IPS-NIHi11 (cell line): ENCODE measurements at places on chromosomes 7 and 10.

GRCh38 chr7:32069116-32069650, 1.0 kb downstream of the PDE1C start:
- DNase-seq: no peak

- DNase-seq: no peak
Measured at GRCh38 chr10:111445667-111446066, 368.8 kb downstream of the ADRA2A start.

DNA sequence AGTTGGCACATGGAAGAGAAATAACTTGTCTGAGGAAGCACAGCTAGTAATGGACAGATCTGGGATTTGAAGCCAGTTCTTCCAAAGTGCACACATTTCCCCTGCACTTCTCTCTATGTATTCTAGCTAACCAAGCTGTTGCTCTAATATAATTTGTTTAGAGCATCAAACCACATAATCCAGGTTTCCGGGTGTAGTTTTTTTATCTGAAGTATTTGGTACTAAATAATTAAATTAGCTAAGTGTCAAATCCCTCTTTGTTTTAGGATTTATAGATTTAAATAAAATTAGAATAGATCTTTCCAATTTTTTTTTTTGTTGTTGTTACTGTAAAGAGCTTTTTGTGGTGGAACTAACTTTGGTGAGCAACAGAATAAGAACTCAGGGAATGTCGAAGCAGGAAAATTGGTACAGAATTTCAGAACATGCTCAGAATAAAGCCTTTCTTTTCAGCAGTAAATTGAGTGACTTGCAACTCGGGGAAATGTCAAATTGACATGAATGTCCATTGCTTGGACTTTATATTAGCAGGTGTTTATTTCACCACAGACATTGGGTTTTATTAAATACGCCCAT, 33.7 kb downstream of the CAMK1D start:
- no peak for DNase-seq

GRCh38 chr10:95341716-95342130, 50.9 kb upstream of the PDLIM1 start:
- no peak for DNase-seq
